ENCODE measurements at places on chromosomes 2 and 18. TPM values are rescaled to one million over a fixed set of nuclear protein-coding genes. Genes with fewer than 3 reads are reported as not detected.

GRCh38 chr2:195923889-195924288 lies 144.7 kb downstream of the DNAH7 start:
- DNase-seq = no peak

The SERPINB4 gene
- total RNA-seq = not detected

The KCNE4 gene
- total RNA-seq = not detected

DNA sequence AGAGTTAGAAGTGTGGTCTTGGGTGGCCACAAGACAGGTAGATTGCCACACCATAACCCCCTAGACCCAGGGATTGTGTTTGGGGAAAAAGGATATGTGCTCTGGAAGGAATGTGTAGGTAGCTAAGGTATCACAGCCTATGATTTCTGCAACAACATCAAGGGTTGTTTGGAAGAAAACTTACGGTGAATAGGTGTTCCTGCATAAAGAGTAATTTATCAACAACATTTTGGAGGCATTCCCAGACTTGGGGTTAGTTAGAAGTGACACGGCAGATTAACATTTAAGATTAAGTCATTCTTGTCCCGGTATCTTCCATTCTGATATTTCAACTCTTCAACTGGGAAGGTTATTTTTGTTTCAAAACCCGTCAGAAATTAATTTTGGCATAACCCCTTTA lies 65.5 kb downstream of the SPP2 start:
- no peak for DNase-seq

- no peak for DNase-seq
Observed at GRCh38 chr2:108635630-108636354, 83.5 kb upstream of the RANBP2 start.

- no peak for DNase-seq
Observed at GRCh38 chr18:37412829-37413228, 152.8 kb downstream of the CELF4 start.

DNA sequence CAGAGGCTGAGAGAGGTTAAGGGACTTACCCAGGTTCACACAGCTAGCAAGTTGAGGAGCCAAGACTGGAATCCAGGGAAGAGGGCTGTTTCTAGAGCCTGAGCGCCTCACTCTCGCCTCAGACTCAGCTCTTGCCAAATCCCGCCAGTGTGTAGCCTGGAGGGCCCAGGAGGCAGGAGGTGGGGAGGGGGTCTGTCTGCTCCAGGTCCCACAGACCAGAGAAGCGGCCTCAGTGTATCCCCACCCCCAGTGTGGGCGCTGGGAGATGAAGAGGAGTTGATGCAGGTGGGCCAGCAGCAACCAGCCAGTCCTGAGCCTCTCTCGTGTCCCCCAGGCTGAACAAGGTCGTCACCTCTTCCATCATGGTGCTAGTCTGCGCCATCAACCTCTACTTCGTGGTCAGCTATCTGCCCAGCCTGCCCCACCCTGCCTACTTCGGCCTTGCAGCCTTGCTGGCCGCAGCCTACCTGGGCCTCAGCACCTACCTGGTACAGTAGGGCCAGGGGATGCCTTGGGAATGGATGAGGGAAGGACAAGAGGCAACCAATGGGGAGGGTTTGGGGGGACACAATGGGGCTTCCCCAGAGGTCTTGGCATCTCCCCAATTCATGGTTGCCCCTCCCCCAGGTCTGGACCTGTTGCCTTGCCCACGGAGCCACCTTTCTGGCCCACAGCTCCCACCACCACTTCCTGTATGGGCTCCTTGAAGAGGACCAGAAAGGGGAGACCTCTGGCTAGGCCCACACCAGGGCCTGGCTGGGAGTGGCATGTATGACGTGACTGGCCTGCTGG lies 5.2 kb upstream of the CTDSP1 start:
- DNase-seq = no peak

The MAP3K19 gene
- not detected for total RNA-seq

DNA sequence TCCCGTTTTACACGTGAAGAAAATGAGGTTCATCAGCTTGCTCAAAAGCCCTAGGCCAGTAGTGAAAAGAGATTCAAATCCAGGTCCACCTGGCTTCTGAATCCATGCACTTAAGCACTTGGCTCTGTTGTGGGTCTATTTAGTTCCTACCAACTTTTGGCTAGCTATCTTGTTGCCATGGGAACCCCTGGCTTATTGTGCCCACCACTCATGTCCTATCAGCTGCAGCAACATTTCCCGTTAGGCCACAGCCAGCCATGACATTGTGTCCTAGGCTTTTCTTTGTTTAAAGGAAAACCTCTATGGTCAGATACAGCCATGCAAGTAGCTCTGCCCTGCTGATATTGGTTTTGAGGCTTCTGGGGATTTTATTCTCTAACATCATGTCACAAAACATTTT lies 49.8 kb downstream of the PLEK start:
- DNase-seq = no peak

GRCh38 chr2:10912076-10912731 lies 470 bp downstream of the KCNF1 start:
- DNase-seq = no peak

The PREPL gene
- 27.9 TPM for total RNA-seq

- DNase-seq = no peak
Observed at GRCh38 chr2:150476809-150477302, 10.6 kb downstream of the RND3 start.

The CCDC68 gene
- total RNA-seq = not detected

The SCYGR4 gene
- not detected for total RNA-seq

The GKN1 gene
- not detected for total RNA-seq

DNA sequence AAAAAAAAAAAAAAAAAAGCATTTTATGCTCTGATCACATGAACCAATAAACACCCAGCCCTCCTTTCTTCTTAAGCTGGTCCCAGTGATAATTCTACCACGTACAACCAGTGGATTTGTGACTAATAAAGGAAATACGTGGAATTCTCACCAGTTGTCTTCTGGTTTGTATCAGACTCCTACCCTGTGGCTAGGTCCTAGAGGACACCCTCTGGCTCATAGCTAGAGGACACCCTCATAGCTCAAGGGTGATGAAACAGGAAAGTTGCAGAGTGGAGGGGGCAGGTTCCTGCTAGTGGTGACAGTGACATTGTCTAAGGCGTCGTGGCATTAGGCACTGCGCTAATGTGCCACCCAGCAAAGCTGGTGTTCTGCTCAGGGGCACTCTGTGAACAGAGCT lies 167.8 kb downstream of the BCL11A start:
- DNase-seq = no peak

- DNase-seq = no peak
Observed at GRCh38 chr2:220437938-220438337, 810.5 kb downstream of the SLC4A3 start.

DNA sequence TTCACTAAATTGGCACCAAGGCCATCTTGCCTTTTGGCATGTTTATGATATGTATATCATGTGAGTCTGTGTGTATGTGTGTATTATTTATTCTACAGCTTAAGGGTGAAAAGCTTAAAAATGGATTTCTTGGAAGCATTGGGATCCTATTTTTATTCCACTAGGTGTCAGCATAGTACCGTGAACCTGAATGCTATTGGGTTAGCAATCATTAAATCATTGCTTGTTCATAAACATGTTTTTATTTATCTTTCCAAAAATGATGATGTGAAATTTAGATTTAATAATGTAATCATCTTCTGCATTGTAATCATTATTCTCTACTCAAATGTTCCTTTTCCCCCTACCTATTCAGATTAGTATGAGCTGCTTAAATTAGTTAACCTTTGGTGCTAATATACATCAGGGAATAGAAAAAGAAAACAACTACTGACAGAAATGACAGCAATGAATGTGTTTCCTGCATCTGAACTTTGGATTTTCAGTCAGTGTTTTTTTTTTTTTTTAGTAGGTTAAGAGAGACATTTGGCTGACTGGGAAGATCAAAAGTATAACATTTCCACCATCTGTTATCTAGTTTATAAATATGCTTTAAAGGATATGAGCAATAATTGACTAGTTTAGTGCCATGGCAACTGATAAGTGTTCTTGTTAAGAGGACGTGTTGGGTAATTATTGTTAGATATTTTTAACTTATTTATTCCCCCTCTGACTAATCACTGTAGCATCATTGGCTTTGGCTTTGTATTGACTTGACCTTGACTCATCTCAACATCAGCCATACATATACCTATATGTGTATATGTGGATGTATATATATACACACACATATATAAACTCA lies 14.1 kb upstream of the ZSWIM2 start:
- no peak for DNase-seq

- no peak for DNase-seq
Observed at GRCh38 chr2:42924418-42924886, 132.1 kb upstream of the HAAO start.

DNA sequence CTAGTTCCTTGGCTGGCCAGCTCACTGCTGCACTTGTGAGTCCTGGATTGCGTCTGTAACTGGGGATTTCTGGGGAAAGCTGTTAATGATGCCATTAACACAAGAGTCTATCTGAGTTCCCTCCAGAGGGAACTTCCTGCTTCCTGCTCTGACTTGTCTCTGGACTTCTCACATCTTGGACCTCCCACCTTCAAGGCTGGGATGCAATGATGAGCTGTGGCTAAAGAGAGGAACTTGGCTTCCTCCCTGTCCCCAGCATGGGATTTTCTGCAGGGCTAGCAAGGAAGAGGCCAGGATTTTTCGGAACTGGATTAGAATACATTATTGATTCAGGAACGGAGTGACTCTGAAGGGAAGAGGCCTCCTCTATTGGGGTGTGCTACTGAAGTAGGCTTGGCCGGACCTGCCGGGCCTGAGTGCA lies 155.5 kb downstream of the CLIP4 start:
- no peak for DNase-seq

The TTC32 gene
- 33.7 TPM for total RNA-seq

- no peak for DNase-seq
Observed at GRCh38 chr2:98039085-98039756, 43.5 kb upstream of the TMEM131 start.

- no peak for DNase-seq
Observed at GRCh38 chr2:75047992-75048625, 89.7 kb downstream of the POLE4 start.

DNA sequence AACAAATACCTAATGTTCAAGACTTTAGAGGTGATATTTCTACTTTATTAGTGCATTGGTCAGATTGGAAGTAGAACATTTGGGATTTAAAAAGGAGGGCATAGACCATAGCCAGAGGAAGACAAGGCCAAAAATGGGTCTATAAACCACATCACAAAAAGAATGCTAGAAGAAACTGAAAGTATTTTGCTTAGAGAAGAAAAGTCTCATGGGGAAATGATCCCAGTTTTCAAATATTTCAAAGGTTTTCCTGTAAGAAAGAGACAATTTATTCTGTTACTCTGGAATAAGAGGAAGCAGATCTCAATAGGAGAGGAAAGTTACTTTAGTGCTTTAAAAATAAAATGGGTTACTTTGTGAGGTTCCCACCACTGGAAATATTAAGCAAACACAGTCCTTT lies 341.4 kb downstream of the TNS1 start:
- no peak for DNase-seq

The TMEM163 gene
- 0.19 TPM for total RNA-seq

The MC2R gene
- total RNA-seq = not detected

GRCh38 chr18:515156-515815 lies 14.8 kb upstream of the COLEC12 start:
- no peak for DNase-seq

DNA sequence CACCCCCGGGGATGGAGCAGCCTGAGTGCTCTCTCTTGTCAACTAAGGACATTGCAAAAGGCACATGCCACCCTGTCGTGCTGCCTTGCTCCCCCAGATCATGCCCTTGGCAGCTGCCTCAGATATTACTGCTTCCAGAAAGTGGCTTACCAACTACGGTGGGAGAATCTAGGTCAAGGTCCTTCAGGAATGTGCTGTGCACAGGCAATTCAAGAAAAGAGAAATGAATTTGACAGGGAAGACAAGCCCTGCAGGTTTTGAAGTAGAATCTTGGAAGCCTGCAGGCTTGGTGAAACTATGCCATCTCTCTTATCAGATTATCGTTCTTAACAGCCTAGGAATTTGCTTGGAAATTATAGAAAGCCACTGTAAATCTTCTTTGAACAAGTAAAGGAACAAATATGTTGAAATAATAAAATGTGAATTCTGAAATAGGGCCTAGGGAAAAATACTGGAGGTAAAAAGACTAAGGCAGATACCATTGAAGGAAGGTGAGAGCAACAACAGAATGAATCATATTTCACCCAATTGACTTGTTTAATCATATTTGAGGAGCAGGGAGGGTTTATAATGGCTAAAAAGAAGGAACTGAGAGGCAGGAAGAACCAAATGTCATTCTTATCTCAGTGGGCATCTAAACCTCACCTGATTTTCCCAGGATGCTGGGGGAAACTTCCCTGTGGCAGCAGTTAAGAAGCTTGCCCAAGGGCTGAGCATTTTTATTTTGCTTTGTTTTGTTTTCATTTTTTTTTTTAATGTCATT lies 94.0 kb upstream of the GLS start:
- no peak for DNase-seq

DNA sequence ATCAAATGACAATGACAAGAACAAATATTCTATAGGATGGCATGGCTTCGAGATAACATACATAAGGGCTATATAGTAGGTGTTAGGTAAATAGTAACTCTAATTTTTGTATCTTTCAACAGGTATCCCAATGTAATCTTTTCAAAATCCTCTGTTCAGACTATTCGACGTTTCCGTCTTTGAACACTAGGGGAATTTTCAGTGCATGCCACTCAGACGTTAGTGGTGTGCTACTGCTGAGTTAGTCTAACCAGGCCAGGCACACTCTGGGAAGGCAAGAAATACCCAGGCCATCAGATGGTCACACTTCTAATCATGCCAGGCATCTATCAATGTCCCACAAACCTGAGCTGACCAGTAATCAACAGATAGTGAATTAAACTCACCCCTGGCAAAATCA lies 14.6 kb upstream of the CREG2 start:
- no peak for DNase-seq

DNA sequence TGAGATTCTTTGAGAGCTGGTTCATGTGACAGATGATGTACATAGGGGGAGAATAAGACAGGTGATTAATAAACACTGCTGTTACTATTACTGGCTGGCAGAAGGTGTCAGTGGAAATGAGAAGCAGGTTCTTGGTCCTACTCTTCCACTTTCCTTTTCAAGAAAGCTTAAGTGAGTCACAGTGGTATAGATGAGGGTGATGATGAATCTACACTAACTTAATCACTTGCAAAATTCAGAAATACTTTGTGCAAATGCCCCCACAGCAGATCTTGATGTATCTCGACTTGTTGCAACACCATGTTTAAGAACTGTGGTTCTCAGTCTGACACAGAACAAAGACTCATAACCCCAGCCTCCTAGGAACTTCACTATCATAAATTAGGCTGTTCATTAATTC lies 35.9 kb upstream of the MGAT5 start:
- no peak for DNase-seq

- DNase-seq = no peak
Observed at GRCh38 chr18:3713166-3713565, 263.2 kb downstream of the TGIF1 start.

Measured in CD8-positive, alpha-beta T cell (primary cell).